H1 (cell line): ENCODE measurements at places on chromosomes 3 and 15. TPM values are rescaled to one million over a fixed set of nuclear protein-coding genes. Genes with fewer than 3 reads are reported as not detected.

CKMT1A gene
- polyA plus RNA-seq, result 38.9 and 44.8 TPM in 2 replicates

CPLX3 gene
- polyA plus RNA-seq, result 0.17 and 0.27 TPM in 2 replicates

C2CD4A gene
- polyA plus RNA-seq, result not detected in 2 replicates

CLDN18 gene
- polyA plus RNA-seq, result not detected in 2 replicates

CCDC39 gene
- polyA plus RNA-seq, result 0.12 and 0.24 TPM in 2 replicates

ZBTB38 gene
- 3.8 and 4.4 TPM in 2 replicates for polyA plus RNA-seq

ISLR gene
- polyA plus RNA-seq, result 0.29 and 0.82 TPM in 2 replicates

TRH gene
- 0.03 TPM in 1 of 2 replicates, not detected in the other for polyA plus RNA-seq

SLC22A13 gene
- polyA plus RNA-seq, result 0.05 and 0.06 TPM in 2 replicates
